Fibroblast of skin of scalp (primary cell): ENCODE measurements at places on chromosomes 1 and 21.

DNA sequence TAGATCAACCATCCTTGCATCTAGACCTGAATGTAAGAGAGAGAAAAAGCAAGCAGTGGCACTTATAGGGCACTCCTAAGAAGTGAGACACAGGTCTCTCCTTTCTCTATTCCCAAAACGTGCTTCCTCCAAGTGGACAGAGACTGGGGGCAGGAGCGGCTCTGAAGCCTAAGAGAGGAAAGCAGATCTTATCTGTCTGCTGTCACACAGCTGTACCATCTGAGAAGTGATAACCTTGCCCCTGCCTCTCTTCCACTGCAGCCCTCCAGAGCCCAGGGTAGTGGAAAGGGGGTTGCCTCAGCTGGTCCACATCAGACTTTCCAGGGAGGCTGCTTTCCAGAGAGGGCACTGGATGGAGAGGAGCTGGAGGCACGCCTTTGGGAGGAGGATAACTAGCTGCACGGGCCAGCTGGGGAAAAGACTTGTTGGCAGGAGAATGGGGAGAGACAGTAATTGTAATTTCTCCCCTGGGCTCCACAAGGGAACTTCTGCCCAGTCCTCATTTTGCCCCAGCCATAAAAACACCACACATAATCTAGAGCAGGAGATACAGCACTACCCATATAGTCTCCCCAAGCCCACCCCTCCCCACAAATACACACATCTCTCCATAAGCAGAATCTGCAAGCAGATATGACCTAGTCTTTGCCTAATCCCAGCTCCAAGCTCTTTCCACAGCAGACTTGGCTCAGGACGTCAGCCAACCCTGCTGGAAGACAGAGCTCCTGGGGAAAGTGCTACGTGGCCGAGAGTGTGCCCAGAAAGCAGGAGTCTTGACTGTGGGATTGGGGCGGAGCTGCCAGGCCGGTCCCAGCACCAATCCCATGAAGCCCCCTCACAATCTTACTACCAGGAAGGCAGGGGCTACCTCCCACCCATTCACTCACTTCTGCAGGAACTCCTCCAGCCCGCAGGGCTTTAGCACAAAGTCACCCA lies 31.2 kb downstream of the PIK3C2B start:
- DNase-seq: no peak

- DNase-seq: no peak
Measured at GRCh38 chr1:179767996-179768395, 24.9 kb downstream of the FAM163A start.

GRCh38 chr1:209659909-209660308 lies 7.7 kb upstream of the LAMB3 start:
- DNase-seq: no peak

DNA sequence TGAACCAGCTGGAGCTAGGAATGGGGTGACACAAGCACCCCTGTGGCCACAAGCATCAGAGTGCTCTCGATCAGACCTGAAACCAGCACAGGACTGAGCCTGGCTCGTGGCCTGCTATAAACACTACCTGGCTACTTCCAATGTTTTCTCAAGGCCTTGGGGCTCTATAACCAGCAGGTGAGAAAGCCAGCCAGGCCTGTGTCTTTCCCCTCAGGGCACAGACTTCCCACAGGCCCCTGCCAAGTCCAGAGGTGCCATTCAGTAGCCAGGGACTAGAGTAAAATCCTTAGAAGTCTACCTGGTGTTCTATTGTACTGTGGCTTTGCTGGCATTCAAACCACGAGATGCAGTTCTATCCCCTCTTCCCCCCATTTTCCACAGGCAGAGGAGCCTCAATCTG lies 22.6 kb downstream of the OR2G3 start:
- no peak for DNase-seq

GRCh38 chr1:89405275-89405929 lies 41.5 kb downstream of the GBP6 start:
- DNase-seq: no peak
